ENCODE measurements at places on chromosomes 1 and 21.
A peak's percentile ranks its signal among the peaks of the same experiment; 100 is the strongest.

GRCh38 chr1:62271134-62271533 is 48.1 kb downstream of the KANK4 start:
- no peak for DNase-seq

GRCh38 chr1:6614929-6615785 is 1.6 kb downstream of the PHF13 start:
- no peak for DNase-seq

GRCh38 chr1:107262467-107263286 is 121.8 kb downstream of the NTNG1 start:
- DNase-seq, result no peak

- no peak for DNase-seq
These were observed 16.3 kb downstream of the POU2F1 start for GRCh38 chr1:167237000-167237399.

DNA sequence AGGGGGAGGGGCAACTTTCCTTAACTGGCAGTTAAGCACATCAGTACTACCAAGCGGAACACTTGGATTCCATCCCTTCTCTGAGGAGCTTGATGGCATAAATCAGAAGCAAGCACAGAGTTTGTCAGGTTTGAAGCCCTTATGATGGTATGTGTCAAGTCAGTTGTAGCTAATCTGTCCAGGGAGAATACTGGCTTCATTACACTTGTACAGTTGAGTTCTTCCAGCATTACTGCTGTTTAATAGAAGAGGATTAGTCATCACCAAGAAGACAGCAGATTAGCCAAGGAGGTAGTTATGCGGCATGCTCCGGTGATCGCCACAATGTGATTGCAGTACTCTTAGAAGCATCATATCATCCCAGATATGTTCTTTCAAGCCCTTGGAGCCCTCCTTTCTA is 2.1 kb upstream of the TDRD5 start:
- DNase-seq, result peak; percentile 8

GRCh38 chr1:17393230-17393629 is 21.2 kb downstream of the PADI6 start:
- DNase-seq, result no peak

DNA sequence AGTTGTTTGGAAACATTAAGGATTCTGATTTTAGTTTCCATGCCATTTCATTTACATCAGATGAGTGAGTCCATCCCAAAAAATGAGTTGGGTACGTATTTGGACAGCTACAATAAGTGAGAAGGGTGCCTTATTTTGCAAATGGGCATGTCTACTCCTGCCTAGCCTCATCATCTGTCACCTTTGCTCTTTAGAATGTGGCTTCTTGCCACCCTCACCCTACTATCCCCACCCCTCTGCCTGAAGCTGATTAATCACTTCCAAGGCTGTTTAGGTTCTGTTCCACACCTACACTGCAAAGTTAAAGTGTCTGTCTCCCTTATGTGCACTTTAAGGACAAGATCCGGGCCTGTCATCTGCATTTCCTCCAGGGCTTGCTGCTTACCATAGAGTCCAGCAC is 61.2 kb downstream of the ST6GALNAC5 start:
- no peak for DNase-seq

DNA sequence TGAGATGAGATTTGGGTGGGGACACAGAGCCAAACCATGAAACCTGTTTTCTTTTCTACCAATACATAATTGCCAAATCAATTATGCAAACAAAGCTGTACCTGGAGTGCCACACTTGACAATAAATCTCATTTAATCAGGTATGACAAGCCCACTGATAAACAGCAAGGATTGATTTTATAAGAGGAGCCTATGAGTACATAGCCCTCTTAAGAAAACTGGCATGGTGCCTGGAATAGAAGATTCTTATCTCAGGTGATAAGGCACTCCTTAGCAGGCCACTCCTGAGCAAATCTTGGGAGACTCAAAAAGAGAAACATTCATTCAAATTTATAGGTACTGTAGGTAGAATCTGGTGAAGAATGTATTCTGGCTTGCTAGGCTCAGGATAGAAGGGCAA is 28.6 kb upstream of the PDE4B start:
- DNase-seq, result no peak

GRCh38 chr21:43906585-43907370 is 41.8 kb downstream of the AGPAT3 start:
- no peak for DNase-seq

GRCh38 chr1:43530483-43531106 is at the start of gene PTPRF:
Gene PTPRF, plus strand, starts transcription at chr1:43530883. Its CDS starts 14,193 bp downstream, at chr1:43545076.
- no peak for DNase-seq

DNA sequence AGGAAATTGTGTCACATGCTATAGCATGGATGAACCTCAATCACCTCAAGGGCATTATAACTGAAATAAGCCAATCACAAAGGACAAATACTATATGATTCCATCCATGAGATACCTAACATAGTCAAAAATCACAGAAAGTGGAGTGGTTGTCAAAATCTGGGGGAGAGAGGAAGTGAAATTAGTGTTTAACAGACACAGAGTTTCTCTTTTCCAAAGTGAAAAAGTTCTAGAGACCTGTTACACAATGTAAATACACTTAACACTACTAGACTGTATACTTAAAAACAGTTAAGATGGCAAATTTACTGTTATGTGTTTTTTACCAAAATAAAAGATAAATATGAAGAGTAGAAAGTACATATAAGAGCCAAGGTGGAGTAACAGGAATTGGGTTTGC is 31.8 kb downstream of the ZNF644 start:
- no peak for DNase-seq

GRCh38 chr1:36099681-36100341 is 11.1 kb downstream of the ADPRS start:
- DNase-seq, result no peak

Data from non-pigmented ciliary epithelial cell (primary cell).